ENCODE measurements at places on chromosomes 3 and 15. TPM values are rescaled to one million over a fixed set of nuclear protein-coding genes. Genes with fewer than 3 reads are reported as not detected.
A peak's percentile ranks its signal among the peaks of the same experiment; 100 is the strongest.

Gene PLCB2
- total RNA-seq: 7.4 TPM

Gene SAMD7
- not detected for total RNA-seq

DNA sequence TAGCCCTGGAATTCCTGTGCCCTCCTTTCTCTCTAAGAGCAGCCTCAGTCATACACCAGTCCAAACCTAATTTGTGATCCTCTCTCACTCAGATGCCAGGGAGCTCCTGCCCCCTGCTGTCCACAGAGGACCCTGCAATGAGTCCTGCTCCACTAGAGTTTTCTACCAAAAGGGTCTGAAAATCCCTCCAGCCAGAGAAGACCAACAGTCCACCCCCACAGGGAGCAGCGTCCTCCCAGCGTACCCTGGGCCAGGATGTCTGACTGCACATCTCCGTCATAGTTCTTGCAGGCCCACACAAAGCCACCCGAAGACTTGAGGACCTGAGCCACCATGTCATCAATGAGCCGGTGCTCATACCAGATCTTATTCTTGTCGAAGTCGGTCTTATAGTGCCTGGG is 15.4 kb downstream of the IDH2 start:
- peak; percentile 63 for DNase-seq

GRCh38 chr3:9450126-9450525 is 52.7 kb downstream of the SETD5 start:
- DNase-seq: no peak

- no peak for DNase-seq
Observed at GRCh38 chr3:53161450-53161819, 426 bp downstream of the PRKCD start.

DNA sequence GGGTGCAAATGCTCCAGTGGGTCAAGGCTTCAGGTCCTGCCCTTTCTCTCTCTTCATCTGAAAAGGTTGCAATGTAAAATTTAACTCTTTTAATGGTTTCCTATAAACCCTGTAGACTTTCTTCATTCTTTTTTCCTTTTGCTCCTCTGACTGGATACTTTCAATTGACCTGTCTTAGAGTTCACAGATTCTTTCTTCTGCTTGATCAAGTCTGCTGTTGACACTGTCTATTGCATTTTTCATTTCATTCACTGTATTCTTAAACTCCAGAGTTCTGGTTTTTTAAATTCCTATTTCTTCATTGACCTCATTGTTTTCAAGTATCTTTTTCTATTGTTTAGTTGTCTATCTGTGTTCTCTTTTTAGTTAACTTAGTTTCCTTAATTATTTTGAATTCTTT is 82.1 kb downstream of the FAM227B start:
- DNase-seq: no peak

- no peak for DNase-seq
Observed at GRCh38 chr15:73391128-73391872, 22.5 kb upstream of the HCN4 start.

Gene ROBO1
- total RNA-seq: 62.7 TPM

GRCh38 chr3:197171481-197172067 is 126.8 kb downstream of the DLG1 start:
- DNase-seq: no peak

DNA sequence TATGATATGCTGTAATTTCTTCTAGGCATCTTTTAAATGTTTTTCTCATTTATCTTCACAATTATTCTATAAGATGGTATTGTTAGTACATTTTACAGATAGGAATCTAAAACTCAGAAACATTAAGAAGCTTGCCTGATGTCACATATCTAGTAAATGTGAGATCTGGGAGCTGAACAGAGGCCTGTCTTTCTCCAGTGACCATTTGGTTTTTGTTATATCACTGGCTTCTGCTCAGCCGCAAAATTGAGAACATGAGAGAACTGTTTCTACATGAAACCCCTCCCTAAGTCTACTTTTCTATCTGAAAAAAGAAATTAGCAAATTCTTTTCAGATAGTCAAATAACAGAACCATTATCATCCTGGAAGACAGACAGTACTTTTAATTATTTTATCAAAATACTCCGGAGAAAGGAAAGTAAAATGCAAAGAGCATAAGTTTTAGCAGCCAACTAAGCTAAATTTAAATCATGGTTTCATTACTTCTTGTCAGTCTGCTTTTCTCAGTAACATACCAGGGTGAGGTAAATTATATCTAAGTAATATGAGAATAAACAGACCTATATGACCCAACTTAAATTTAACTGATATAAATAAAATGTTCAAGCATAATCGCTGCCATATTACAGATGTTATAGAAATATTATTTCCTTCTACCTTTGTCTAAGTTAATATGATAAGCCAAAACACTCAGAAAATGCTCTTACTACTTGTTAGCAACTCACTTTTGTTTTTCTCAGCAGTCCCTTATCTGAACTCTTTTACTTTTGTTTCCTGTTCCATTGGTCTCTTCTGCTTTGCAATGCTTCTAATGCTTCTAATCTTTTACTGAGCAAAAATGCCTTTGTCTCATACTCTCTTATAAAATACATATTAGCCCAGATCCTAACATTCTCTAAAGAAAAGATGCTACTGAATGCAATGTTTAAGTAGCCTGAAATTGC is 68.0 kb upstream of the MBNL1 start:
- DNase-seq: no peak

GRCh38 chr3:114218578-114219185 is 18.7 kb downstream of the ZNF80 start:
- no peak for DNase-seq

GRCh38 chr15:66719471-66719870 is 17.4 kb downstream of the SMAD6 start:
- DNase-seq: no peak

DNA sequence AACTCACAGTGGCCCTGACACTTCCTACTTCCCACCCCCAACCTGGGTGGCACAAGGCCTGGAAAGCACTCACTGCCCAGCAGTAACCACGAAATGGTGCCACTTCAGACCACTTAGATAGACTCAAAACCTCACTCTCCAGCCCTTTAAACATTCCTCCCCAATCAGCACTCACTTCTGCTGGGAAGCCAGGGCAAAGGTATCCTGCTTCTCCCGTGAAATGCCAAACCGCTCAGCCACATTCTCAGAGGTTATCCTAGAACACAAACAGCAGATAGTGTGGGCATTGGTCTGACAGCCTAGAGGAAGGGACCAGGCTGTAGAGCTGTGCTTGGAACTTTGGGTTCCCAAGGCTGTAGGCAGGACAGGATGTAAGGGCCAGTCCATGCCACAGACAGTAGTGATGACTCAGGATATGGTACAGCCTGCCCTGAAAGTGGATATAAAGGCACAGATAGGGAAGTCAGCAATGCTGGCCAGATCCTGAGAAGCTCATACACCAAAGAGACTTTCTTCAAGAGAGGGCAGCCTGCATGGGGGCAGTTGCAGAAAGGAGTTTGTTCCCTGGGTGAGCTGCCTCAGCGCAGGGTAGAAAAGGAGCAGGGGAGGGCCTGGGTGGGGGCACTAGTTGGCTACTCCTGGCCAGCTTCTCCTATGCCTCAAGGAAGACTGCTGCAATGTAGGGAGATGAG is 9.2 kb downstream of the ACAA1 start:
- no peak for DNase-seq

Gene GREM1
- 1.1 TPM for total RNA-seq

GRCh38 chr3:131658771-131659170 is 156.0 kb upstream of the MRPL3 start:
- no peak for DNase-seq

- no peak for DNase-seq
Observed at GRCh38 chr3:184945886-184946625, 134.1 kb downstream of the VPS8 start.

GRCh38 chr3:133440652-133441051 is 40.8 kb downstream of the BFSP2 start:
- no peak for DNase-seq

Gene ACOX2
- total RNA-seq: 0.85 TPM

Gene PRICKLE2
- 3.2 TPM for total RNA-seq

Gene ZIC1
- not detected for total RNA-seq

- no peak for DNase-seq
Observed at GRCh38 chr15:39552556-39552955, 28.3 kb upstream of the THBS1 start.

Gene SAXO2
- 2.6 TPM for total RNA-seq

- no peak for DNase-seq
Observed at GRCh38 chr15:55661428-55661827, 73.3 kb upstream of the PYGO1 start.

Gene GNL3
- 245 TPM for total RNA-seq

Gene MASP1
- 1.0 TPM for total RNA-seq

- no peak for DNase-seq
Observed at GRCh38 chr3:10391391-10391790, 70.5 kb upstream of the SEC13 start.

DNA sequence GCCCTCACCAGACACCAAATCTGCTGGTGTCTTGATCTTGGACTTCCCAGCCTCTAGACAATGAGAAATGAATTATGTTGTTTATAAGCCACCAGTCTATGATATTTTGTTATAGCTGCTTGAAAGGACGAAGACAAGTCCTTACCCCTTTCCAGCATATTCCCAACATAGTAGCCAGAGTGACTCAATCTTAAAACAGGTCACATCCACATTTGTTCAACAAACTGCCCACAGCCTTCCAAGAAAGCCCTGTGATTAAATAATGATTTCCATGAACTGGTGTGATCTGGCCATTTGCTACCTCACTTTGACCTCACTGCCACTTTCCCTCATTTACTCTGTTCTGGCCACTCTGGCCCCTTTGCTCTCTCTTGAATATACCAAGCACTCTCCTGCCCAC is 193.7 kb upstream of the CFAP20DC start:
- DNase-seq: no peak

Gene CLRN1
- not detected for total RNA-seq

- no peak for DNase-seq
Observed at GRCh38 chr3:23820888-23821287, 15.1 kb downstream of the UBE2E1 start.

DNA sequence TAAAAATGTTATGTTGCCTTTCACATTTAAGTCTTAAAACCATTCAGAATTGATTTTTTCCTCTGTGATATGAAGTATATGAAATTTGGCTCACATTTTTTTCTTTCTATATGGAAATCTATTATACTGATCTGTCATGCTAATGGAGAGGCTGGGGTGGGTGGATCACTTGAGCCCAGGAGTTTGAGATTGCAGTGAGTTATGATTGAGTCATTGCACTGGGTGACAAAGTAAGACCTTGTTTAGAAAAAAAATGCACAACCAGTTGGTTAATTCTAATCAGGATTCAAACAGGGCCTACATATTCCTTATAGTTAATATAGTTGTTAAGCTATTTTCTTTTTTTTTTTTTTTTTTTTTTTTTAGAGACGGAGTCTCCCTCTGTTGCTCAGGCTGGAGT is 230.5 kb downstream of the MFSD1 start:
- no peak for DNase-seq

GRCh38 chr3:69385723-69386555 is at the start of gene FRMD4B:
Gene FRMD4B (minus strand): TSS chr3:69386088. CDS start chr3:69385989, 99 bp downstream.
- DNase-seq: peak; percentile 50

- peak; percentile 83 for DNase-seq
Observed at GRCh38 chr3:194340757-194341400, 10.2 kb downstream of the CPN2 start.

- no peak for DNase-seq
Observed at GRCh38 chr3:175257123-175257522, 398.0 kb downstream of the NAALADL2 start.

Gene TOMM70
- 53.0 TPM for total RNA-seq

- DNase-seq: no peak
Observed at GRCh38 chr3:30475038-30475808, 131.2 kb upstream of the TGFBR2 start.

- peak; percentile 89 for DNase-seq
Observed at GRCh38 chr15:31740203-31740602, 290.1 kb upstream of the CHRNA7 start.

Gene SCN5A
- 8.0 TPM for total RNA-seq

GRCh38 chr3:102059145-102059943 is 210.0 kb downstream of the NFKBIZ start:
- no peak for DNase-seq

GRCh38 chr15:68623301-68623892 is 44.6 kb downstream of the CORO2B start:
- DNase-seq: no peak

DNA sequence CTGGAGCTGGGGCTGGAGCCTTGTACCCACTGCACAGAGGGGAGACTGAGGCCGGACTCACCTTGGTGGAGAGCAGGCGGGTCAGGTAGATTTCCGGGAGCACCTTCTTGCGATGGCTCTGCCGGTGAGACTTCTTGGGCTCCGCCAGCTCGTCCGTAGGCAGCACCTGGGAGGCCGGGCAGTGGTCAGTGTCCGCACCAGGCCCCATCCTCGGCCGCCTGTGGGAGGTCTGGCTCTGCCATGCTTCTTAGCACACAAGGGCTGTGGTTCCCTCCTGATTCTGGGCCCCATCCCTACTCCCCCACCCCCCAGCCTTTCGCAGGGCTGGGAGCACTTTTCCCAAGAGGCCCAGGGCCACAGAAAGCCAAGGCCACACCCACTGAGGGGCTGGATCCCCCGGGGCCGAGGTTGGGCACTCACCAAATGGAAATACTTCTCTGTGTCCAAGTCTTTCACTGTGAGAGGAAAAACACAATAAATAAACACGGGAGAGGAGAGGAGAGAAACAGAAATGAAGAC is 17.4 kb downstream of the H1-8 start:
- no peak for DNase-seq

DNA sequence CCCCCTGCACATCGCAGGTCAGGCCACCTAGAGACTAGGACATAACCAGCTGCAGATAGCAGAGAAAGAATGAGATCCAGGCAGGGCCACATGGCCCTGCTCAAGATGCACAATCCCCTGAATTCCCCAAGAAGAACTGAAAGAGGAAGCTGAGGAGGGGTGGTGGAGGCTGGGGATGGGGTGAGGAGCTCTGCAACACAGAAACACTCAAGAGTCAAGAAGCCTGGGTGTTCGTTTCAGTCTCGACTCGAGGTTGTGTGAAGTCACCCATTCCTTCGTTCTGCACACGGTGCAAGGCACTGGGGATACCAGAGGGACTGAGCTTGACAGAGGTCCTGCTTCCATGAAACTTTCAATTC is 62.0 kb downstream of the TLE3 start:
- no peak for DNase-seq

GRCh38 chr3:134663721-134664456 is 13.1 kb upstream of the KY start:
- DNase-seq: no peak

DNA sequence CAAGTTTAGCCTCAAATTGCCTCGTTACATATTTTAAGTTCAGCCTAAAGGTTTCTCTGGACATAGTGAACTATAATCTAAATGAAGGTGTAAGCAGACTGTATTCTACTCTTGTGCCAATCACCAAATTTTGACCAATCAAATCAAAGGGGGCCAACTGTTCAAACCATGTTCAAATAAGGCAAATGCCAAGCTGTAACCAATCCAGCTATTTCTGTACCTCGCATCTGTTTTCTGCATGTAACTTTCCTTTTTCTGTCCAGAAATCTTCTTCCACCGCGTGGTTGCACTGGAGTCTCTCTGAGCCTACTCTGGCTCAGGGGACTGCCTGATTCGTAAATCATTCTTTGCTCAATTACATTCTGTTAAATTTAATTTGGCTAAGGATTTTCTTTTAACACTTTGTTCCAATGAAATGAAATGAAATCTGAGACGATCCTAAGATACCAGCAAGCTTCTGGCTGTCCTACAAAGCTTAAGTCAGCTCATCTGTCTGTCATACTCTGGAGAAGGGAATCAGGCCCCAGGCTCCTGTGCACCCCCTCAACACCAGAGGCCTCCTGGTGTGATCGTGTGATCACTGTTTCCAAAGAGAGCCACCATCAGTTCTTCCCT is 53.2 kb upstream of the ZNF148 start:
- DNase-seq: no peak

- no peak for DNase-seq
Observed at GRCh38 chr15:41116962-41117252, 827 bp upstream of the INO80 start.
